Activated naive CD8-positive, alpha-beta T cell treated with anti-CD3 and anti-CD28 coated beads, Interleukin-2, amount 50 U/mL, for 16 hours (primary cell): ENCODE measurements at places on chromosomes 12 and 14.

GRCh38 chr14:63996625-63997220, 143.9 kb downstream of the SYNE2 start:
- no peak for DNase-seq

DNA sequence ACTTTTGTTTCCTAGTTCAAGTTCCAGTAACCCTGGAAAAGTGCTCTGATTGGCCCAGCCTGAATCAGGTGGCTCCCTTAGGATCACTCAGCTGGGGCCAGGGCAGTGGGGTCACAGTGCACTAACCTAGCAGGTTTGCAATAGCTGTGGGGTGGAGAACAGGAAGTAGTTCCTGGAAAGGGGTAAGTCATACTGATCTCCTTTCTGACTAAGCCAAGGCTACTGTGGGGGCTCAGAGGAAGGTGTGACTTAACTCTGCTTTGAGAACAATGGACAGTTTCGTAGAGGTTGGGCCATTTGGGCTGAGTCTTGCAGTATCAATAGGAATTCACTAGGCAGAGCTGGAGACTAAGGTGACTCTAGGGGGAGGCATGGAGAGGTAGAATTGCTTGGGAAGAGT, 89.4 kb downstream of the KIF26A start:
- no peak for DNase-seq

DNA sequence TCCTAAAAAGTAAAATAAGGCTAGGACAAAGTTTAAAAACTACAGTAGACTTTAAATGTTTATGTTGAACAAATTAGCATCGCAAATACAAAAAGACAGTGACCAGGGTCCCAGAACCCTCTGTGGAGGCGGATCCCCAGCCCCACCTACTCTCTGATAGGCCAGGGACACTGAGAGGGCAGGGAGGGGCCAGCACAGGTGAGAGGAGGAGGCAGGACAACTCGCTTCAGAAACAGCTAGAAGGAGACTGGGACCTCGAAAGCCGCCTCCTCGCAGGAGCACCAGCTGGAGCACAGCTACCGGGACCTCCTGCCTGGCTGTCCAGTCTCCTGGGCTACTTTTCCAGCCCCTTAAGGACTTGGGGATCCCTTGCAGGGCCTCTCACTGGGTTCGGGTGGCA, 992 bp downstream of the DNAH10 start:
- no peak for DNase-seq

GRCh38 chr12:95055057-95055456, 18.4 kb downstream of the NR2C1 start:
- DNase-seq: no peak

DNA sequence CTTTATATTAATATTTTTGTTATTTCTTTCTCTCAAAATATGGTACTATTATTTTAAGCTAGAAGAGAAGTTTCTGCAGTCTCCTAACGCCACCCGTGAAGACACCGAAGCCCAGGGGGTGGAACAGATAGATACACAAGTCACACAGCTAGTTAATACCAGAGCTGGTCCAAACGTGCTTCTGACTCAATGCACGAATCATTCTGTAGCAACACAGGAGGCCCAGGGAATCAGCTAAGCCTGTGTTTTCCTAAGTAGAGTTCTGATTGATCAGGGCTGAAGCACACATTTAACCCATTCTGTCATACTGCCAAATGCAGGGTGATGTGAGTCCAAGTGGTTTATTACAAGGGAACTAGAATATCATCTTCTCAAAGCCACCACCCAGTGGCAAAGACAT, 116.9 kb upstream of the PWP1 start:
- DNase-seq: no peak

GRCh38 chr12:54132976-54133771, 55.6 kb downstream of the SMUG1 start:
- no peak for DNase-seq

- DNase-seq: no peak
Observed at GRCh38 chr14:41047763-41048162, 558.9 kb upstream of the LRFN5 start.

DNA sequence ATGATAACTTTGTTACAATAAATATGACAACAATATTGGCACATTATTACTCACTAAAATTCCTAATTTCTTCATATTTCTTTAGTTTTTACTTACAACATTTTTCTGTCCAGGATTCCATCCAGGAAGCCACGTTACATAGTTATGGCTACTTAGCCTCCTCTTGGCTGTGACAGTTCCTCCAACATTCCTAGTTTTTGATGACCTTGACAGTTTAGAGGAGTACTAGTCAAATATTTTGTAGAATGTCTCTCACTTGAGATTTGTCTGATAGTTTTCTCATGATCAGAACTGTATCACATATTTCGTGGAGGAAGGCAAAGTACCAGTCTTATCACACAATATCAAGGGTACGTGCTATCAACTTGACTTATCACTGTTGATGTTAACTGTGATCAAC, 29.8 kb upstream of the LIN7A start:
- no peak for DNase-seq

GRCh38 chr12:110577864-110578693, 5.0 kb downstream of the PPTC7 start:
- no peak for DNase-seq

DNA sequence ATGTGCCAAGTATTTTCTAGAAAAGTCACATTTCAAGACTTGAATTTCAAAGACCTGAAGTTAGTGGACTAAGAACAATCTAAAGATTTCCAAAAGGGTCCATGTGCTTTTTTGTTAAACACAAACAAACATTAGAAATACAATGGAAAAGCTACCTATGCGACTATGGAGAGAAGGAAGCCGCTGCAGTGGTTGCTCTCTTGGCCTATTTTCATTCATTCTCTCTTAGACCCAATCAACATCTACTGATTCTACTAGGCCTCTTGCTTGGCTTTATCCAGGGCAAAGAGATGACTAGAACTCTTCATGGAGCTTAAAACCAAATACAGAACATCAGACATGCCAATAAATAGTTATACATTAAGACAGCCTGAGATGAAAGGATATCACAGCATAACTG, 9.9 kb downstream of the FGD6 start:
- DNase-seq: no peak

- DNase-seq: no peak
Observed at GRCh38 chr12:103012884-103013283, 55.4 kb downstream of the ASCL1 start.

GRCh38 chr12:93245543-93245942, 132.2 kb upstream of the NUDT4 start:
- no peak for DNase-seq

- DNase-seq: no peak
Observed at GRCh38 chr14:34496679-34497513, 34.9 kb upstream of the SPTSSA start.

- no peak for DNase-seq
Observed at GRCh38 chr14:81582420-81582819, 48.8 kb upstream of the SEL1L start.

- DNase-seq: no peak
Observed at GRCh38 chr12:108193917-108194316, 64.8 kb downstream of the WSCD2 start.

GRCh38 chr12:132194556-132194955, 50.3 kb downstream of the NOC4L start:
- DNase-seq: no peak

GRCh38 chr12:3896356-3896755, 23.2 kb upstream of the PARP11 start:
- DNase-seq: no peak

DNA sequence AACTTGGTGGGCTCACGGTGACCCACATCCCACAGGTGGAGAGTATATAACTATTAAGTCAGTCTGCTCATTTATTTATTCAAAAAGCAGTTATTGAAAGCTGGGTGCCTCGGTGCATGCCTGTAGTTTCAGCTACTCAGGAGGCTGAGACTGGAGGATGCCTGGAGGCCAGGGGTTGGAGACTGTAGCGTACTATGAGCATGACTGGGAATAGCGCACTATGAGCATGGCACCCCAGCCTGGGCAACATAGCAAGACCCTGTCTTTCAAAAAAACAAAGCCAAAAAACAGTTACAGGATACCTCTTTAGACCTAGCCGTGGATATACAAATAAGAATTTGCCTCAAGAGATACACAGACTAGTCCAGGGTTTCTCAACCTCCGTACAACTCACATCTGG, 139.8 kb downstream of the ZFP36L1 start:
- DNase-seq: no peak

GRCh38 chr12:79522257-79522988, 168.3 kb downstream of the PAWR start:
- DNase-seq: no peak

DNA sequence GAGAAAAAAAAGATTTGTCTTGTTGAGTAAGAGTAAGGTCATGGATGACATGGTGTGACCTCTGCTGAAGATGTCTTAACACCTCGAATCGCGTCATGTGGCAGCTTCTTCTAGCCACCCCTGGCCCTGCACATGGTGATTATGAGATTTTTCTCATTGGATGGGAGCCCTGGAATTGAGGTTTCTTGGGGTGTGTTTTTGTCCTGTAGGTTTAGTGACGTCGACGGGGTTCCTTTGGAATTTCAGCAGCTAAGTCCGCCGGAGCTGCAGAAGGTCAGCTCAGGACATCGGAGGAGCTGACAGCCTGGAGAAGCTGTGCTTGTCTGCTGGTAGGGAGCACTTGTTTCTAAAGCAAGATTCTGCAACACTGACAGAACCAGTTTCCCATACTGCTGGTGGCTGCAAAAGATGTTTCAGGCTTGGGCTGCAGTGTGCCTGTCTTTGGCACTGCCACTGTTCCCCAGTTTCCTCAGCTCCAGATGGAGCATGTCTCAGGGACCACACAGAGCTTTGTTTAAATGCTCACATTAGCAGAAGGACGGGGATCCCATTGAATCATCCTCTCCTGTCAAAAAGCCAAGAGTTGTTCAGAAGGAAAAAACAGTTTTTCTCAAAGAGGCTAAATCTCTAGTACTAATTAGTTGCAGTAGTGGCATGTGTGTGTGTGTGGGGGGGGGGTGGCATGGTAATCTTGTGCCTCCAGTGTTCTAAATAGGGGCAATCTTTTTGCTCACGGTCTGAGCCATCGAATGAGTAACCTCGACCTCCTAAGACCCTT, 5.2 kb upstream of the FOS start:
- DNase-seq: no peak

GRCh38 chr12:24931666-24932405, 17.1 kb downstream of the BCAT1 start:
- no peak for DNase-seq

GRCh38 chr14:21313512-21313911, 33.6 kb downstream of the RPGRIP1 start:
- DNase-seq: no peak

GRCh38 chr12:89529738-89530137, 3.9 kb upstream of the POC1B start:
- no peak for DNase-seq

- no peak for DNase-seq
Observed at GRCh38 chr14:96203635-96204034, 1.0 kb upstream of the BDKRB2 start.

DNA sequence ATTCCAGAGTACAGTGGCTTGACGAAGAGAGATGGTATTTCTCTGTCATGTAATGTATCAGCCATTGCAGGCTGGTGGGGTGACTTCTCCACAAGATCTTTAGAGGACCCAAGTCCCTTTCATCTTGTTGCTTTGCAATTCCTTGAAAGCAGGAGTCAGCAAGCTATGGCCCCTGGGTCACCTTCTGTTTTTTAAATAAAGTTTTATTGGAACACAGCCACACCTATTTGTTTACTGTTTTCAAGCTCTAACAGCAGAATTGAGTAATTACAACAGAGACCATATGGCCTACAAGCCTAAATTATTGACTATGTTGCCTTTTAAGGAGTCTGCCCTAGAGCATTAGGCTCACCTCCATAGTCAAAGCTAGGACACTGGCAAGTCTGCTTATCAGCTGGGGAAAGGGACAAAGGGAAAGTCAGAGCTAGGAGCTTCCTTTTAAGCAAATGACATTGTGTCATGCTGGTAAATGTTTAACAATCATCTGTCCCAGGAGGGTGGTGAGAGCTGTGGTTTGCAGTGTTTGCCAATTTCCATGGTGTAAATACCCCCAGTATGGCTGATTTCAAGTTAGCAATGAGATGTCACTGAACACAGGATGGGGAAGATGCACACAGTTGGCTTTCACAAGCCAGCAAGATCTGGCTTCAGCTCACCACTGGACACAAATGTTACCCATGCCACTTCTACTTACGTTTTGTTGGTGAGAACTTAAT, 87.7 kb upstream of the PWP1 start:
- DNase-seq: no peak

DNA sequence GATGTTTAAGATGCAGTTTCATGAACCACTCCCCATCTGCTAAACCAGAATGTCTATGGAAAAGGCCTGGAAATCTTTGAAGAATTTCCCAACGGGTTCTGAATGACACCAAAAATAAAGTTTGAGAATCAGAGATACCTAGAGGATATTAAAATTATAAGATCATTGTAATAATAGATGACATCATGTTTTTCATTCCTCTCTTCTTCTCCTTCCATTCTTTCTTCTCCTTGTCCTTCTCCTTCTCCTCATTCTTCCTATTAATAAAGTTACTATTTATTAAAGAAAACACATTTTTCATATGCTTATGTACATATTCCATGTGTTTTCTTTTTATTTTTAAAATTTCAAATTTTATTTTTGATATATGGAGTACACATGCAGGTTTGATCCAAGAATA, 1449.4 kb downstream of the LRFN5 start:
- no peak for DNase-seq

DNA sequence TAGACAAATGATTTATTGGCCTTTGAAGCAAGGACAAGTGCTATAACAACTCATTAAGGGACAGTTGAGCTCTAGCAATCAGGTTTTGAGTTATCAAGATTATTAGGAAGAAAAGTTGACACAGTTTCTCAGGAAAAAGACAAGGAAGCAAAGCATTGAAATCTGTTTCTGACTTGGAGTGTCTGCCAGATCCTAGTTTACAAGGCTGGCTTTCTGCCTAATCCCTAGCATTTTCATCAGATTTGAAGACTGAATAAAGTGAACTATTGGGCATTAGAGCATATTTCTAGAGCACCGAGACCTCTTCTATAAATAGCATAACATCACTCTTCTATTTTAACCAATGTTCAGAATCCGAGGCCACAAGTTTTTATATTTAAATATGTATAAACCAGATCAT, 7.0 kb downstream of the SYT1 start:
- DNase-seq: no peak

GRCh38 chr14:91324606-91325575, 80.4 kb upstream of the GPR68 start:
- DNase-seq: no peak

GRCh38 chr12:111584959-111585358, 14.2 kb downstream of the ATXN2 start:
- no peak for DNase-seq

GRCh38 chr12:64890873-64891468, 66.5 kb downstream of the TBC1D30 start:
- no peak for DNase-seq
